Sigmoid colon (tissue), 7 donors: ENCODE measurements at places on chromosomes 7 and 10.

GRCh38 chr10:2145926-2146478 lies 408.7 kb upstream of the ADARB2 start:
- no peak for DNase-seq
- no peak overlapping the region for H3K4me3 ChIP-seq
- H3K36me3 ChIP-seq, result no peaks in the 10 kb centered on the region
- H3K27ac ChIP-seq, result no peak overlapping the region
- H3K4me1 ChIP-seq, result no peaks in the 10 kb centered on the region
- no peaks in the 10 kb centered on the region for H3K27me3 ChIP-seq

GRCh38 chr7:70456719-70457118 lies 675.2 kb upstream of the GALNT17 start:
- no peaks in the 10 kb centered on the region for H3K27me3 ChIP-seq
- H3K4me1 ChIP-seq, result no peaks in the 10 kb centered on the region
- H3K36me3 ChIP-seq, result no peaks in the 10 kb centered on the region
- no peak for DNase-seq
- H3K27ac ChIP-seq, result no peak overlapping the region
- H3K4me3 ChIP-seq, result no peak overlapping the region

- no peak overlapping the region for H3K27ac ChIP-seq
- H3K4me1 ChIP-seq, result no peaks in the 10 kb centered on the region
- H3K27me3 ChIP-seq, result no peaks in the 10 kb centered on the region
- no peaks in the 10 kb centered on the region for H3K36me3 ChIP-seq
- no peak for DNase-seq
These were observed 16.4 kb upstream of the ABCA13 start for GRCh38 chr7:48154792-48155413.

- no peak overlapping the region for H3K27ac ChIP-seq
- H3K4me1 ChIP-seq, result peaks cover 10% of the 10 kb centered on the region
- no peak for DNase-seq
- H3K27me3 ChIP-seq, result no peaks in the 10 kb centered on the region
- H3K36me3 ChIP-seq, result peaks cover 89% of the 10 kb centered on the region
These were observed 17.3 kb downstream of the GET4 start for GRCh38 chr7:893686-894085.
